ENCODE measurements at places on chromosomes 3 and 15. TPM values are rescaled to one million over a fixed set of nuclear protein-coding genes. Genes with fewer than 3 reads are reported as not detected.

GRCh38 chr15:57216288-57216687 lies 160.0 kb upstream of the CGNL1 start:
- no peak for DNase-seq

GRCh38 chr15:25410649-25411048 lies 28.2 kb downstream of the UBE3A start:
- no peak for DNase-seq

The OR4F15 gene
- total RNA-seq, result not detected

The PRRT3 gene
- total RNA-seq, result 0.46 TPM

The COL8A1 gene
- 9.4 TPM for total RNA-seq
